ENCODE measurements at places on chromosomes 6 and 20.

GRCh38 chr20:46028772-46029371, at the start of gene SLC12A5:
Gene SLC12A5 (plus strand): TSS chr20:46029215. CDS start chr20:46029345, 130 bp downstream.
- DNase-seq = no peak

- DNase-seq = no peak
These were observed 245.1 kb upstream of the KCNQ5 start for GRCh38 chr6:72376736-72377135.

DNA sequence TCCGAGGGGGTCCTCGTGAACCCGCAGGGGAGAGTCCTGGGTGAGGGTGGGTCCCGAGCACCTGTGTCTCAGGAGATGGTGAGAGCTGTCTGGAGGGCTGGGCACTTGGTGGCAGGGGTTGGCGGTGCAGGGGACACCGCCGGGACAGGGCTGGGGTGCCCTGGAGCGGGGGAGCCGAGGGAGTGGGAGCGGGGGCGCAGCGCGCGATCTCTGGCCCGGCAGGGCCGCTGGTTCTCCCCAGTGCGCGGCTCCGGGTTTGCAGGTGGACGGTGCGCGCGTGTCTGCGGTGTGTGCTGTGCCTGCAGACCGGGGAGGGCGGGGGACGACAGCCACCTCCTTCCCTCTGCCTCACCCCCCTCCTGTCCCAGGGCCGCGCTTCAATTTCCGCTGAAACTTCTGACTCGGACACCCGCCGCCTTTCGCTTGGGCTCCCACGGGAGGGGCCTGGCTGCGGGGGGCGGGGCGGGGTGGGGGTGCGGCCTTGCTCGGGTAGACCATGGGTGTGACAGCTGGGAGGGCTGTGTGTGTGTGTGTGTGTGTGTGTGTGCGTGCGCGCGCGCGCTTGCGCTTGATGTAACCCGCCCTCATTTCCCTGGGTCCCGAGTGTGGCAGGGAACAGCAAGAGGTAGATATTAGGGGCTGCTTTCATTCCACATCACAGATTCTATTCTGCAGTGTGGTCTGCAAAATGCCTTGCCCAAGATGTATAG, 1.2 kb downstream of the TRIB3 start:
- peak; percentile 83 for DNase-seq

DNA sequence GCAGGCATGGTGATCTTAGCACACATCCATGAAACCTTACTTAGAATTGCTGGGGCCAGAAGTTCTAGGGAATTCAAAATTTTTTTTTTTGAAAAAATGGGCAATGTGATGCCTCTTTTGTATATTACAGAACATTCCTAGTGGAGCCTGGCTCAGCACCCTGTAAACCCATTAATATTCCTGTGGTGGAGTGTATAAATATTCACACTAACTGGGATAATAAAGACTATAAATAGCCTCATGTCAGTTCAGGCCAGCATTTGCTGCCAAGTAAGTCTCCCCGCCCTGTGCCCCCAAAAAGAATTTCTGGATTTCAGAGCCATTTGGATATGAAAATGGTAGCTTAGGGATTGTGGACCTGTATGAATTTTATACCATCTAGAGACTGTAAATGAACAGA, 14.8 kb downstream of the BANF2 start:
- no peak for DNase-seq

Measured in CD4-positive, alpha-beta T cell treated with Interleukin-10 for 1 hour (primary cell).